ENCODE measurements at places on chromosomes 16 and 17.
A peak's percentile ranks its signal among the peaks of the same experiment; 100 is the strongest.

GRCh38 chr17:47654991-47655390 is 5.3 kb downstream of the KPNB1 start:
- no peak for DNase-seq

- no peak for DNase-seq
Observed at GRCh38 chr16:11169641-11170040, 86.4 kb downstream of the SOCS1 start.

DNA sequence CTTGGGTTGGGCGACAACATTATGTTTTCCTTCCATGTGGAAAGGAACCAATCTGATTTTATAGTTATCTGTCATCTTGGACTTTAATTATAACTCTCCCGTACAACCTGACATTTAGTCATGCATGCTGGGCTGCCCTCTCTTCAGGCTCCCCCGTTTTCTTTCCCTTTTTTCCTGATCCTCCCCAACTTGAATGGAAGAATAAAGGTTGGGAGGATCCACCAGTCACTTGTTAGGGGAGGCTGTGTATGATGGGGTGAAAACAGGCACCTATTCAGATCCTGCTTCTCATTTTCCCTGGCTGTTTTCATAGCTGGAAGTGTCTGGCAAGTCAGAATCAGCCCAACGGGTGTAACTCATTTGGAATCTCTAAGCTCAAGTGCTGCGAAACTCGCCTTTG is 267.2 kb upstream of the SALL1 start:
- DNase-seq, result no peak

- no peak for DNase-seq
Observed at GRCh38 chr17:58532555-58532951, 18.1 kb upstream of the MTMR4 start.

DNA sequence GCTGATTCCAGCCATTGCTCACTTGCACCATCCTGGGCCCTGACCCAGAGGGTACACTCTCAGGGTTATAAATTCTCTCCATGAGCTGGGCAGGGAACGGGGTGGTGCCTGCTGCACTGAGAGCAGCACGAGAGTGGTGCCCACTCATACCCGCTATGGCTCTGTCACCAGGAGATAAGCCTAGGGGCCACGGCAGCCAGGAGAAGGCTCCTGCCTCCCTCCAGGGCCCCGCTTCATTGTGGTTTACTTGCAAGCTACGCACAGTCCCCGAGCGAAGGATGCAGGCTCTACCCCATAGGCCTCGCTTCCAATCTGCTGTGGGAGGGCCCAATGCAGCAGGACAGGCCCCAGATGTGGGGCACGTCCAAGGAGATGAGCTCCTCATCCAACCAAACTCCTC is 48.5 kb downstream of the VAC14 start:
- no peak for DNase-seq

DNA sequence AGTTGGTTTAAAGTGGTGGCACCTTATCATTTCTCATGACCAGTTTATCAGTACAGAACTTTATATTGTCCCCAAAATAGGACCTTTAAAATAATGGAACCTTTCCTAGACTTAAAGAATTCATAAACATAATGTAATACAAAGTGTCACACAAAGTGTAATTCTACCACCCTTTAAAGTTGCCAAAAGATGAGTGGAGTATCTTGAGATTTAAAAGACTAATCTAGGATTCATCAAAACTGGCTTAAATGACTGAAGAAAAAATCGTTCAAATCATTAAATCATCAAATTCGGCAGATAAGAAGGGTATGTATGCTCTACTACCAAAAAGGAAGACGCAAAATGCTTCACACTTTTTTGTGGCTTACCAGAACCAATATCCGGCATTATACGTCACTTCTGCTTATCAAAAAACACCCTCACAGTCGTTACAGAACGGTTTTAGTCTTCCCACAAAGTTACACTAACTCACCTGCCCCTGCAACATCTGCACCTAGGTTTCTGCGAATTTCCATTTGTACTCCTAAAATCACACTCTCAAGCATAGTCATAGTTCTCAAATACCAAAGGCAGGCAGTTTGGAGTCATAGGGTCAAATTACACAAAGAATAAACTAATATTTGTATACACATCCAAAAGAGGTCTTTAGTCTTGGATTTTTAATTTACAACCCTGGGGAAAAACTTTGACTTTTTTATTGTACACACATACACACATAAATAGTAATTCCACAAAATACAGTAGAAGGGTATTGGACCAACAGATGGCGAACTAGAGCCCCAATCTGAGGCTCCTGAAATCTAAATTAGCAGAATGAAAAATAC is 1.4 kb upstream of the KANSL1 start:
- DNase-seq, result no peak

GRCh38 chr17:40177275-40177874 is at the start of gene RAPGEFL1:
RAPGEFL1 (plus strand) TSS chr17:40177470; CDS start chr17:40177862, 392 bp downstream.
- DNase-seq, result peak; percentile 75

GRCh38 chr17:73066148-73066884 is 26.2 kb downstream of the SLC39A11 start:
- no peak for DNase-seq

DNA sequence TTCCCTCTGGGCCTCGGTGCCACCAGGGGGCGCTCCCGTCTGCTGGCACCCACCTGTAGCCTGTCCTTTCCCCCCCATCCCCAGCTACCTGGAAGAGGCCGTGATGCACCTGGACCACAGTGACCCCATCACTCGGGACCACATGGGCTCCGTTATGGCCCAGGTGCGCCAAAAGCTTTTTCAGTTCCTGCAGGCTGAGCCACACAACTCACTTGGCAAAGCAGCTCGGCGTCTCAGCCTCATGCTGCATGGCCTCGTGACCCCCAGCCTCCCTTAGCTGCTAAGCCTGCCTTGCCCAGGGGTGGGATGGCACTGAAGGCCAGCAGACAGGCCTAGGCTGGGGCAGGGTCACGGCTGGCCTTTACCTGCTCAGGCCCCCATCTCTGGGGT is 818 bp upstream of the NRN1L start:
- peak; percentile 87 for DNase-seq

GRCh38 chr16:27285676-27286196 is 17.2 kb upstream of the NSMCE1 start:
- no peak for DNase-seq

DNA sequence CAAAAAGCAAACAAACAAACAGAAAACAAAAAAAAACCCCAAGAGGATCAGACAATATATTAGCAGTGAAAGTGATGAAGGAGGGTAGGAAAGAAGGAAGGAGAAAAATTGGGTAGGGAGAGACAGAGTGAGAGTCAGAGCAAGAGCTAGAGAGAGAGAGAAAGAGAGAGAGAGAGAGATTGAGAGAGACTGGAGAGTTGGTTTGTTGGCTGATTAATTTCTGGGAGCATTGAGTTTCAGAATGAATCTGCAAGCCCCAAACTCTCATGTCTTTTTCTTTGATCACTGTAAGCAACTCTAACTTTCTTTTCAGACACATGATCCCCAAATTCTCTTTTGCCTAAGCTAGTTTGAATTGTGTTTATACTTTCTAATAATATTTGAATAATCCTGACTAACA is 388.1 kb downstream of the SHISA9 start:
- DNase-seq, result no peak

GRCh38 chr16:68117884-68118283 is 32.7 kb downstream of the NFATC3 start:
- DNase-seq, result no peak

GRCh38 chr17:41064301-41064700 is 1.4 kb downstream of the KRTAP2-4 start:
- DNase-seq, result no peak

All from GM19239 (cell line).